ENCODE measurements at places on chromosomes 16 and 17. TPM values are rescaled to one million over a fixed set of nuclear protein-coding genes. Genes with fewer than 3 reads are reported as not detected.
A peak's percentile ranks its signal among the peaks of the same experiment; 100 is the strongest.

- H3K36me3 ChIP-seq, result no peaks in the 10 kb centered on the region
- no peak overlapping the region for H3K27ac ChIP-seq
- no peaks in the 10 kb centered on the region for H3K27me3 ChIP-seq
- no peak for DNase-seq
- no peak overlapping the region for H3K4me3 ChIP-seq
- H3K4me1 ChIP-seq, result peaks cover 3% of the 10 kb centered on the region
Measured at GRCh38 chr16:13961099-13961811, 41.3 kb downstream of the ERCC4 start.

MOSMO gene
- total RNA-seq, result 12.8 TPM

GRCh38 chr17:48795444-48796162, 21.4 kb downstream of the TTLL6 start:
- H3K36me3 ChIP-seq, result no peaks in the 10 kb centered on the region
- peak; percentile 61 for DNase-seq
- H3K4me1 ChIP-seq, result no peaks in the 10 kb centered on the region
- H3K27me3 ChIP-seq, result no peaks in the 10 kb centered on the region
- no peak overlapping the region for H3K4me3 ChIP-seq

SGCA gene
- 4.2 TPM for total RNA-seq

DNA sequence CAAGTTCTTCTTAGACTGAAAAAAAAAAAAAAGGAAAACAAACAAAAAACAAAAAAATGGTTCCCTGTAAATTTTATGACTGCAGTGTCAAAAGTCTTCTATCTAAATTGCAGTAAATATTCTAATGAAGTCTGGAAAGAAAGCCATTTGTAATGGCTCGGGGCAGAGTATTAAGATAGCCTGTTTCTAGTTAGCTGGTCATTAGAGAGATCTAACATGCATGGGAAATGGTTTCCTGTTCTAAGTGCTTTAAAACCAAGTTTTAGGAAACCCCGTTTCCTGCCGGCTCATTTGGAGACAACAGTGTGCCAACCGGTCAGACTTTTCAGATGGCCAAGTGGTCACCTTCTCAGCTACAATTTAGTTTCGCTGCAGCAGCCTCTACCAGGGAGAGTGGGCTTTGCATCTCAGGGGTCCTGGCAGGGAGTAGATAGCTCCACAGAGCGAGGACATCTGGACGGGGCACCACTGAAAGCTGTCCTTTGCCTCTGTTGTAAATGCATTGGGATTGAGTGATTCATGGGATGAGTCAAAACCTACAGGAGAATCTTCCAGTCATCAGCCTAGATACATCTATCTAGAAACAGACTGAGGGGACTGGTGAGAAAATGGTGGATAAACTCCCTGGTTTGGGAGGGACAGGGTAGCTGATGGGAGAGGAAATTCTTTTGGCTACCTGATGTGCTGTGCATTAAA, 473.2 kb upstream of the SALL1 start:
- no peaks in the 10 kb centered on the region for H3K4me1 ChIP-seq
- no peaks in the 10 kb centered on the region for H3K36me3 ChIP-seq
- no peak overlapping the region for H3K27ac ChIP-seq
- no peak overlapping the region for H3K4me3 ChIP-seq
- H3K27me3 ChIP-seq, result no peaks in the 10 kb centered on the region
- DNase-seq, result no peak

GRCh38 chr17:56979091-56979480, 1.2 kb downstream of the SCPEP1 start:
- DNase-seq, result no peak
- H3K27me3 ChIP-seq, result no peaks in the 10 kb centered on the region

- DNase-seq, result no peak
- H3K27ac ChIP-seq, result no peak overlapping the region
- H3K4me1 ChIP-seq, result no peaks in the 10 kb centered on the region
- H3K27me3 ChIP-seq, result no peaks in the 10 kb centered on the region
Measured at GRCh38 chr17:15380446-15380845, 39.0 kb upstream of the TEKT3 start.

GRCh38 chr17:50647187-50647586, 12.5 kb downstream of the ABCC3 start:
- H3K27me3 ChIP-seq, result no peaks in the 10 kb centered on the region
- H3K27ac ChIP-seq, result no peak overlapping the region
- H3K36me3 ChIP-seq, result no peaks in the 10 kb centered on the region
- H3K4me1 ChIP-seq, result no peaks in the 10 kb centered on the region
- no peak for DNase-seq
- no peak overlapping the region for H3K4me3 ChIP-seq

DNA sequence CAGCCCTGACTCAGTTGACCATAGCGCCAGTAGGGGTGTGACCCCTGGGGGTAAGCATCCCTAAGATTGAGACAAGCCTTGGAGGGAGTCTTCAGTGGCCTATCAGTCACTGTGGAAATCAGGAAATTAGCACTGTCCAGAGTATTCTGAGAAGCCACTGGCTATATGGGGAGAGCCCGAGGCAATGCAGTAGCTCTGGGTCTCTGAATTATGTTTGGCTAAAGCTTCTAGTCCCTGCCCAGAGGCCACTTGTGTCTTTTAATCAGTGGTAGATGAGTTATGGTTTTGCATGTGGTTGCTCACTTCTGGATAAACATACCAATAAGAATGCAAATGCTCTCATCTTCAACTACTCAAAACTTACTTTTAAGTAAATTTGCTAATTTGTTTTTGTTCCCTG, 100.6 kb upstream of the TOX3 start:
- H3K36me3 ChIP-seq, result no peaks in the 10 kb centered on the region
- H3K4me1 ChIP-seq, result no peaks in the 10 kb centered on the region
- no peak for DNase-seq
- no peaks in the 10 kb centered on the region for H3K27me3 ChIP-seq
- H3K4me3 ChIP-seq, result no peak overlapping the region
- H3K27ac ChIP-seq, result no peak overlapping the region

ENPP7 gene
- 0.94 TPM for total RNA-seq

ST6GALNAC2 gene
- 28.6 TPM for total RNA-seq

GRCh38 chr17:40950176-40950575, 12.7 kb upstream of the KRT23 start:
- no peak overlapping the region for H3K27ac ChIP-seq
- DNase-seq, result no peak
- no peaks in the 10 kb centered on the region for H3K36me3 ChIP-seq
- no peaks in the 10 kb centered on the region for H3K4me1 ChIP-seq

GRCh38 chr17:13480877-13481276, 120.9 kb downstream of the HS3ST3A1 start:
- no peaks in the 10 kb centered on the region for H3K27me3 ChIP-seq
- no peak overlapping the region for H3K4me3 ChIP-seq
- no peak overlapping the region for H3K27ac ChIP-seq
- no peak for DNase-seq

DNA sequence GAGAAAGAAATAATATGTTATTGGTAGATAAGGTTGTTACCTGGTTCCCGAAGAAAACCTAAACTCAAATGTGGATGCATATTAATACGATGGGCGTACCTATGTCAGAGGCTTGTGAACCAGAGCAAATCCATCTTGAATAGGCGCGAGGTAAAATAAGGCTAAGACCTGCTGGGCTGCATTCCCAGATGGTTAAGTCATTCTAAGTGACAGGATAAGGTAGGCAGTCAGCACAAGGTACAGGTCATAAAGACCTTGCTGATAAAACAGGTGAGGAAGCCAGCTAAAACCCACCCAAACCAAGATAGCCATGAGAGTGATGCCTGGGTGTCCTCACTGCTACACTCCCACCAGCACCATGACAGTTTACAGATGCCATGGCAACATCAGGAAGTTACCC, 1400.1 kb downstream of the CDH8 start:
- H3K27me3 ChIP-seq, result no peaks in the 10 kb centered on the region
- H3K27ac ChIP-seq, result no peak overlapping the region
- DNase-seq, result peak; percentile 36
- no peaks in the 10 kb centered on the region for H3K4me1 ChIP-seq
- no peak overlapping the region for H3K4me3 ChIP-seq

DPEP1 gene
- total RNA-seq, result 24.2 TPM

DNA sequence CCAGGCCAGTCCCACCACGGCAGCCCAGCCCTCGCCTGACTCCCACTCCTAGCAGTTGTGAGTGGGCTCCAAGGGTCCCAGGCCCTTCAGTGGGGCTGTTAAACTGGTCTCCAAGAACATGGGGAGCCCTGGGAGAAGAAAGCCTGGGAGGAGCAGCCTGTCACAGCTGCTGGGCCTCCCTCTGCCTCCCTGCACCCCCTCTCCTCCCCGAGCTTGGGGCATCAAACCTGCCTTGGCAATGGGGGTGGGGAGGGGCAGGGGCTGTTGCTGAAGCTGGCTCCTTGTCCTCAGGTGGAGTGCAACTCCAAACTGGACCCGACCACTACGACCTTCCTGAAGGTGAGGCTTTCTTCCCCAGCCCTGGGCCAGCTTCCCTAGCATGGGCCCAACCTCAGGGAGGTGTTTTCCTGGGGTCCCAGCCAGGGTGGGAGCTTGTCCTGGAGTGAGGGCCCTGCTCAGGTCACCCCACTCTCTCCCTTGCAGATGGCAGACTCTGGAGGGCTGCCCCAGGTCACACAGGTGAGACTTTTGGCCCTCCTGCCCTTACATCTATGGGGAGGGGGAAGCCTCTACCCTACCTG, 6.6 kb upstream of the SETD6 start:
- H3K27me3 ChIP-seq, result no peaks in the 10 kb centered on the region
- H3K27ac ChIP-seq, result no peak overlapping the region
- H3K4me3 ChIP-seq, result no peak overlapping the region
- no peaks in the 10 kb centered on the region for H3K4me1 ChIP-seq

CCT6B gene
- total RNA-seq, result 2.5 TPM

GRCh38 chr16:11955713-11956123, 9.3 kb upstream of the TNFRSF17 start:
- no peak overlapping the region for H3K27ac ChIP-seq
- H3K36me3 ChIP-seq, result no peaks in the 10 kb centered on the region
- DNase-seq, result no peak
- H3K4me1 ChIP-seq, result no peaks in the 10 kb centered on the region
- no peak overlapping the region for H3K4me3 ChIP-seq

- no peaks in the 10 kb centered on the region for H3K36me3 ChIP-seq
- H3K27me3 ChIP-seq, result peaks cover 2% of the 10 kb centered on the region
- H3K4me1 ChIP-seq, result peaks cover 4% of the 10 kb centered on the region
- H3K4me3 ChIP-seq, result peak overlapping the region; percentile 54
Measured at GRCh38 chr16:21277045-21277926, 804 bp downstream of the CRYM start.

BLMH gene
- total RNA-seq, result 32.5 TPM

DNA sequence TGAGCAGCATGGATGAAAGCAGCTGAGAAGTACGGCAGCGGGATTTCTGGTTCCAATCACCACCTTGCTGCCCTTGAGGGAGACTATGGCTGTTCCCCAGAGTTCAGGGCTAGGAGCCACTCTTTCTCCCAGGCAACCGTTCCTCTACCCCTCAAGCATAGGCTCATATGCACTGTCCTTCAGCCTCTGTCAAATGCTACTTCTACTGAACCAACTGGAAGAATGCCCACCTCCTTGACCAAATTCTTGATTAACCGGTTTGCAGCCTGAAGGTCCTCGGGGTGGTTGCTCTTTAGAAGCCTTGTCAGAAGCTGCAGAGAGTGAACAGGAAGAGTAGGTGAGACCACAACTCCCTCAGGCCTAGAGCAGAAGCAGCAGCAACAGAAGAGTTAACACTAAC, 23.8 kb downstream of the GGA2 start:
- no peak for DNase-seq
- H3K27me3 ChIP-seq, result no peaks in the 10 kb centered on the region
- H3K36me3 ChIP-seq, result peaks cover 88% of the 10 kb centered on the region
- no peak overlapping the region for H3K27ac ChIP-seq
- H3K4me1 ChIP-seq, result peaks cover under 1% of the 10 kb centered on the region

APOH gene
- total RNA-seq, result not detected

DNA sequence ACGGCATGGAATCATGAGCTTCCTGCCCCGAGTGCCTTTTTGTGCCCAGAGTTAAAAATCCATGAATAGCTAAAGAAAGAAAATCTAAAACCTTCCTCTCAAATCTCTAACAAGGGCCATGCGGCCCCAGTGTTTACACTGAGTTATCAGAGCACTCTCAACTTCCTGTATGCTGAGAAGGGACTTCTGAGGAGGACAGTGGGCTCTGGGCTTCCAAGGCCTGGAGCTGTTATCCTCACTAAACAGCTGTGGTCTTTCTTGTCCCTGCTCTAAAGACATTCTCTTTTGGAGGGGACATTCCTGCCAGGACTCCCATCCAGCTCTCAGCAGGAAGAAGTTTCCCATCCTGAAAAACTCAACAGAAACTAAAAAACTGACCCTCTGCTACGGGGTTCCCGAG, 135.6 kb downstream of the AATF start:
- H3K36me3 ChIP-seq, result no peaks in the 10 kb centered on the region
- no peaks in the 10 kb centered on the region for H3K27me3 ChIP-seq
- H3K4me3 ChIP-seq, result no peak overlapping the region
- no peak for DNase-seq
- H3K4me1 ChIP-seq, result peaks cover 8% of the 10 kb centered on the region
- H3K27ac ChIP-seq, result no peak overlapping the region

WNT9B gene
- total RNA-seq, result 5.3 TPM

SEZ6L2 gene
- 32.4 TPM for total RNA-seq

GRCh38 chr16:86343027-86343795, 167.1 kb upstream of the FOXF1 start:
- DNase-seq, result peak; percentile 36
- H3K36me3 ChIP-seq, result no peaks in the 10 kb centered on the region
- peaks cover 43% of the 10 kb centered on the region for H3K27me3 ChIP-seq
- no peaks in the 10 kb centered on the region for H3K4me1 ChIP-seq
- peak overlapping the region; percentile 73 for H3K27ac ChIP-seq

- H3K4me3 ChIP-seq, result no peak overlapping the region
- H3K27me3 ChIP-seq, result no peaks in the 10 kb centered on the region
- DNase-seq, result peak; percentile 51
- no peaks in the 10 kb centered on the region for H3K36me3 ChIP-seq
- H3K4me1 ChIP-seq, result no peaks in the 10 kb centered on the region
- no peak overlapping the region for H3K27ac ChIP-seq
Measured at GRCh38 chr17:73390851-73391250, 79.0 kb upstream of the CDC42EP4 start.

GRCh38 chr17:49676276-49676868, 1.5 kb downstream of the SPOP start:
- H3K27me3 ChIP-seq, result no peaks in the 10 kb centered on the region
- no peak overlapping the region for H3K27ac ChIP-seq
- H3K36me3 ChIP-seq, result no peaks in the 10 kb centered on the region
- no peak for DNase-seq

- H3K36me3 ChIP-seq, result no peaks in the 10 kb centered on the region
- no peaks in the 10 kb centered on the region for H3K27me3 ChIP-seq
Measured at GRCh38 chr17:37317867-37318266, 57.9 kb upstream of the C17orf78 start.

TMEM238L gene
- 0.47 TPM for total RNA-seq

CD300E gene
- 2.5 TPM for total RNA-seq

DNA sequence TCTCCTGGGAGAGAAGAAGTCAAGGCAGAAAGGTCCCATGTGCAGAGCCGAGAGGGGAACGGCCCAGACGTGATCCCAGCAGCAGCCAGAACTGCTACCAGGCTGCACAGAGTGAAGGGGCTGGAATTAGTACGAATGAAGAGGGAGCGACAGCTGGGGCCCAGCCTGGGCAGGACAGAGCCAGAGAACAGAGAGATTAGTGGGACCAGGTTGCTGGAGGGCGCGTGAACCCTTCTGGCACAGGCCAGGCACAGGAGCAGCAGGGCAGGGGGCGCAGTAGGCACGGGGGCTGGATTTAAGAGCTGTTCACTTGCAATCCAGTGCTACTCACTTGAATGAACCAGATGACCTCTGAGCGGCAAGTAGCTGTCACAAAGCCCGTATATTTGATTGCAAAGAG, 66.9 kb downstream of the PLXDC1 start:
- H3K4me3 ChIP-seq, result no peak overlapping the region

- peaks cover 2% of the 10 kb centered on the region for H3K36me3 ChIP-seq
- DNase-seq, result no peak
- peaks cover 21% of the 10 kb centered on the region for H3K4me1 ChIP-seq
- H3K27me3 ChIP-seq, result no peaks in the 10 kb centered on the region
- H3K4me3 ChIP-seq, result no peak overlapping the region
- H3K27ac ChIP-seq, result no peak overlapping the region
Measured at GRCh38 chr16:75301804-75302203, 50.4 kb upstream of the BCAR1 start.

All from kidney (tissue), 22 donors.